ENCODE measurements at places on chromosomes 2 and 18.

DNA sequence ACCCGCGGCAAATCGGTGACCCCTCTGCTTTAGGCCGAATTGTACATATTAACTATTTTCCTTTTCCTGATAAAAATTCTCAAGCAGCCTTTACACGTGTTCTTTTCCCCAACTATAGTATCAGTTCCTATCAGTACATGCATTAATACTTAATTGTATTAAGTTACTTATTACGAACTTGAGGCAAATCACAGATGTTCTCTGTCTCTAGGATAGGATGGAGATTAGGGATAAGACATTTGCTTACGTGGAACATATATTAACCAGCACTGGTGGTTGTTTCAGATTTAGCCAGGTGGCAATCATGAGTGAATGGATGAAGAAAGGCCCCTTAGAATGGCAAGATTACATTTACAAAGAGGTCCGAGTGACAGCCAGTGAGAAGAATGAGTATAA lies 675 bp downstream of the GEMIN6 start:
- no peak for DNase-seq

DNA sequence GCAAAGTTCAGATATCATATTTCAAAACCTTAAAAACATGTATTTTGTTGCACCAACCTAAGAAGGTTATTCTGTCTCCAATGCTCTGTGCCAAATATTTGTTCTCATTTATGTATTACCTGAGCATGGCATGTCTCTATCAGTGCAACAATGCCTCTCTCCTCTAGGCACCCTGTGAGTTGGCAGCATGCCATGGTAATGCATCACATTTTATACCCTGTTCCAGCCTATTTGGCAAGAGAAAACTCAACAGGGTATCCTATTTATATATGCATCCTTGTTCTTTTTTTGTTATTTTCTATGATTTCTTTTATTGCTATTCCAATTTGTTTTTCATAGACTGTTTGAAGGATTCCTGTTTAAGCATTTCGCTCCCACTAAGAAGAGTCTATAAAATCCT lies 126.3 kb upstream of the NRXN1 start:
- no peak for DNase-seq

- DNase-seq: no peak
Measured at GRCh38 chr2:20880221-20880771, 57.4 kb upstream of the LDAH start.

DNA sequence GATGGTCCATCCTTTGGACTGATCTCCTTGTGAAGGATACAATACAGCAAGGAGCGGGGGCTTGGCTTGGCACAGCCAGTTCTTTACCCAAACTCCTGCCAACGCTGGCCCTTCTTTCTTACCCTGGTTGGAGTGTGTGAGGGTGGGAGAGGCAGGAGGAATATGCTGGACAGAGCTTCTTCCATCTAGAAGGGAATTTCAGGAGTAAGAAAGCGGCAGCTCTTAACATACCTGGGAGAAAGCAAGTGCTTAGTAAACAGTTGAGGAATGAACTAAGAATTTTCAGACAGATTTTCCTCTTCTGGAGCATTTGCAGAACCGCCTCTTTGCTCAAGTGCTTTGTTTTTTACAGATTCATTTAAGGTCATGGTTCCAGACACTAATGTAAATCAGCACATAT lies 72.8 kb downstream of the NEDD4L start:
- no peak for DNase-seq

- no peak for DNase-seq
Measured at GRCh38 chr2:197076652-197077051, 150.1 kb upstream of the PGAP1 start.

- DNase-seq: no peak
Measured at GRCh38 chr2:58860586-58860985, 619.5 kb upstream of the FANCL start.

- no peak for DNase-seq
Measured at GRCh38 chr2:10632230-10632629, 57.5 kb downstream of the NOL10 start.

DNA sequence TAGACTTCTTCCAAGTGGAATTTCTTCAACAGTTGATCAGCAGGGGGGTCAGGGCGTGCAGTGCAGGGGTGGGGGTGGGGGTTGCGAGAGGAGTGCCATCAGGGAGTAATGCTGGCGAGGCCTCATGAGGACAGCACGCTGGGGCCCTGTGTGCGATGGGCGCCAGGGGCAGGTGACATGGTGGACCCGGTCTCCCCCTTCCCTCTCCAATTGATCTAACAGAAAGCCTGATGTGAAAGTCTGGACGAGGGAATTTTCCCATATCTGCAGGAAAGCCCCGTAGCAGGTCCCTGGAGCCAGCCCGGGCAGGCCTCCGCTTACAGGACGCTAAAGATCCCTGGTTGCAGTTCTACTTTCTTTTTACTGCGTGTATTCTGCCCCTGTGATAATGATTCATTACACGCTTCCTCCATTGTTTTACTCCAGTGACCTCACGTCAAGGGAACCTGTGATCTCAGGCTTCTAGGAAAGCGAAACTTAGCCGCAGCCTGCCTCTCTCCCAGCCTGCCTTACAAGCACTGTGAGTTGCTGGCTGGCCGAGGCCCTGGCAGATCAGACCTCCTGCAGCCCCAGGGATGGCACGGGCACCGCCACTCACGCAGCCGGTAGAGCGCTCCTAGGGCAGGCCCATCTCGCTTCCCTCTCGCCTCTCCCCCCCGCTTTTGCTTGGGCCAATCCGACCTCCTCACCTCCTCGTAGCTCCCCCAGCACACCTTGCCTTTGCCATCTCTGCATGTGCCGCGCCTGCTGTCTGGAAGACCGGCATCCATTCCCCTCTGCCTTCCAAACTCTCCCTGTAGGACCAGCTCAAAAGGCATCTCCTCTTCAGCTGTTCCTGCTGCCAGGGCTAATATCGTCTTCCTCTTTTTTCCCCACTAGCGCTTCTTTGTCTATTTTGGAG lies 19.2 kb downstream of the NEURL3 start:
- DNase-seq: peak; percentile 80
